ENCODE measurements at places on chromosomes 2 and 18.

DNA sequence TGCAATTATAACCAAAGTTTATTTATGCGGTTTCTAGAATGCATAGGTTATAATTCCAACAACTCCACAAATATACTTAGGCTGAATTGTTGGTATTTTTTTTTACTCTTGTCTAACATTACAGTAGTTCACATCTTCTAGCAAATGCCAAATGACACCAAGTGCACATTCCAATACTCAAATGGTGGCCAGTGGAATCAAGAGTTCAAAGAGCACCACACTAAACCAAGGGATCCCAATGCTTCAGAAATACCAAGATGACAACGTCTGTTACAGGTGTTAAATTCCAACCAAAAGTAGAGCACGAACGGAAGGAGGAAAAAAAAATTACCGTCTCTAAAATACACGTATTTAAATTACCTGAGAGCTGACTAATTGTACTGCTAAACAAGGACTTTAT, 136.2 kb downstream of the TMEM247 start:
- no peak for DNase-seq

GRCh38 chr18:44750774-44751173, 70.1 kb downstream of the SETBP1 start:
- no peak for DNase-seq

DNA sequence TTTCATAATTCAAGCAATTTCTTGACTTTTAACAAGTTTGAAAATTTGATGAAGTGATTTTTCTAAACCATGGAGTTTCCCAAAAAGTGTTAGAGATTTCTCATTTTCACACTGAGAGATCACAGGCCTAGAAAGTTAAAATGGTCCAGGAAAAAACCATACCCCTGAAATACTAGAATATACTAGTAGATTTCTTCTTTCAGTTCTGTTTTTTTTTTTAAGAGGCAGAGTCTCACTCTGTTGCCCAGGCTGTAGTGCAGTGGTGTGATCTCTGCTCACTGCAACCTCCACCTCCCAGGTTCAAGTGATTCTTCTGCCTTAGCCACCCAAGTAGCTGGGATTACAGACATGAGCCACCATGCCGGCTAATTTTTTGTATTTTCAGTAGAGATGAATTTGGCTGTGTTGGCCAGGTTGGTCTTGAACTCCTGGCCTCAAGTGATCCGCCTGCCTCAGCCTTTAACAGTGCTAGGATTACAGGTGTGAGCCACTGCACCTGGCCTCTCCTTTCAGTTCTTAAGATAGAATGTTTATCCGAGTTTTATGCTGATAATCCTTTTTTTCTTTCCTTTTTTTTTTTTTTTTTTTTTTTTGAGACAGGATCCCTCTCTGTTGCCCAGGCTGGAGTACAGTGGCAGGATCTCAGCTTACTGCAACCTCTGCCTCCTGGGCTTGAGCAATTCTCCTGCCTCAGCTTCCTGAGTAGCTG, 14.4 kb downstream of the MTHFD2 start:
- DNase-seq: no peak

DNA sequence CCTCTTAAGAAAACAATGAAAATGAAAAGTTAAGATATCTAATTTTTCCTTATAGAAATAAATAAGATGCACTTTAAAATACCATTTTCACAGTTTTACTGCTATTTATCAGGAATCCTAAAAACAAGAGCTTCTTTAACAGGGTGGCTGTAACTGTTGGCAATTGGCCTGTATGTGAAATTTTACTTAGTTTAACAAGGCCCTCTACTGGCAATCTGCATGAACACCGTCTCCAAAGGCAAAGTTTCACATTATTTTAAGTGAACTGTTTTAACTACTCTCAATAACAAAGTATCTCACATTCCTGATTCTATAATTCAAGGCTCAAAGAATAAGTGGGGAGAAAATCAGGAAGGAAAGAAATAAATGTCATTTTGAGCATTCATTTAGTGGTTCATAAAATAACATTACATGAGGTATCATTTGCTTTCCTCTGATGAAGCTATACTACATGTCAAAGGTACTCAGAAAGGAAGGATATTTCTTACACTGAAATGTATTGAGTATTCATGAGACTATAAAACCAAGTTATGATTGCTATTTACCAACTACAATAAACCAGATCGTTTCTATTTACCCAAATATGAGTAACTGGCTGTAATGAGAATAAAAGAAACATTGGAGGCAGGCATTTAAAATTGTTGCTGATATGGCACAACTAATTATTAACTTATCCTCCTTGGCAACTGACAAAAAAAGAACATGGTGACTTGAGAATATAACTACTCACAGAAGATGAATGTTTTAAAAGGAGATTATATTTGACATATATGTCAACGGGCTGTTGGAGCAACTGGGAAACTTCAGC, 7.0 kb downstream of the NCKAP5 start:
- peak; percentile 29 for DNase-seq

DNA sequence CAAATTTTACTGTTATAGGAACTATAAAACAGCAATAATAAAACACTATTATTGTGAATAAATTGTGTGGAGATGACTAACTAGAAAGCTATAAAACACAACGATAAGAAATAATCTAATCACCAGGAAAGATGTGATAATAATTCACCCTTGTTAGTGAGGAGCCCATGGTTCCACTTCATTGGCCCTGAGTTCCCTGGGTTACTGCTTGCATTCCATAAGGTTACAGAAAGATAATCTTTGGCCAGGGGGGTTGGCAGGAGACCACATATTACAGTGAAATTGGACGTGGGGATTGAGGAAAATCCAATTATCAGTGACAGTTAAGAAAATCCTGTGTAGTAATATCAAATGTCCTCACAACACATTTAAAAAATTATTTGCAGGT, 2.5 kb upstream of the CPO start:
- no peak for DNase-seq

DNA sequence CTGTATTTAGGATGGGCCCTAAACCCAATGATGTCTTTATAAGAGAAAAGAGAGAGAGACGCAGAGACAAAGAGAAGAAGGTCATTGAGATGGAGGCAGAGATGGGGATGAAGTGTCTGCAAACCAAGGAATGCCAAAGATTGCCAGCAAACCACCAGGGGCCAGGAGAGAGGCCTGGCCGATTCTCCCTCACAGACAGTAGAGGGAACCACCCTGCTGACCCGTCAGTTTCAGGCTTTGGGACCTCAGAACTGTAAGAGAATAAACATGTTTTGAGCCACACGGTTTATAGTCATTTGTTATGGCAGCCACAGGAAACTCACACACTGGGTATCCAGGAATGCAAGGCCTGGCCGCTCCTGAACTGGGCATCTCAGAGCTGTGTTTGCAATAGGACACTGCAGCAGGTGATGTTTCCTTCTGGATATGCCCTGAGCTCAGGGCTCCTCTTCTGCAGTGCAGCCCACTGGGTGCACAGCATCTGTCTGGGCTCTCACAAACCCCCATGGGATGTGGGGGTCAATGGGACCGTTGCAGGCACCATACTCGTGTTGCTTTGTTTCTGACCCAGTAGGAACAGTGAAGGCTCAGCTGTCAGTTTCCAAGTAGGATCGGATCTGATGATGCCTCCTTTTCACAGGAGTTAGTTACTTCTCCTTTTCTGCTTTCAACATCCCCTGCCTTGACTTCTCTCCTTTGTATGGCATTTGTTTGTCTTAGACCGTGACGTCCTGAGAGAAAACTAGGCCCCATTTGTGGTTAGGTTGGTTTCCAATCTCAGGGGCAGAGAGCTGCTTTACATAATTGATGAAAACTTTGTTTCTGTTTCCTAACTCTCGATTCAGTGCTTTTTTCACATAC, 20.8 kb downstream of the PTPN18 start:
- no peak for DNase-seq

- no peak for DNase-seq
Measured at GRCh38 chr2:190094316-190094871, 31.9 kb upstream of the MSTN start.

DNA sequence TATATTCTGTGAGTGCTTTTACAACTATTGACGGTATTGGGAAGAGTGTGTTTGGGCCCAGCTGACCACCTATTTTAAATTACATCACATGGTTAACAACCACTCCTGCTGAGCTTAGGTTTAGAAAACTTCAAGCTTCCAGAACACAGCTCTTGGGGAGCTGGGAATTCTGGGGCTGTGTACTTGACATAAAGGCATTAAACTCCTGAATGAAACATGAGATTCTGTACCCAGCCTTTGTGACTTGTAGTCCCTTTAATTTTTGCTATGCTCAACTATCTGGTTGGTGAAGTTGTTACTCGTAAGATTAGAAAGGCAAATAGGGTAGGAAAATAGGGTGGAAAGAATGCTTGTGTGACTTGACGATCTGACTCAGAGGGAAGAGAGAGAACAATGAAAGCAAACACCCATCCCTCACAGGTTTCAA, 66.9 kb downstream of the LTBP1 start:
- no peak for DNase-seq

- no peak for DNase-seq
Measured at GRCh38 chr2:180307096-180307495, 300.0 kb upstream of the CWC22 start.

GRCh38 chr18:49728542-49728941, 84.8 kb downstream of the ACAA2 start:
- DNase-seq: no peak

DNA sequence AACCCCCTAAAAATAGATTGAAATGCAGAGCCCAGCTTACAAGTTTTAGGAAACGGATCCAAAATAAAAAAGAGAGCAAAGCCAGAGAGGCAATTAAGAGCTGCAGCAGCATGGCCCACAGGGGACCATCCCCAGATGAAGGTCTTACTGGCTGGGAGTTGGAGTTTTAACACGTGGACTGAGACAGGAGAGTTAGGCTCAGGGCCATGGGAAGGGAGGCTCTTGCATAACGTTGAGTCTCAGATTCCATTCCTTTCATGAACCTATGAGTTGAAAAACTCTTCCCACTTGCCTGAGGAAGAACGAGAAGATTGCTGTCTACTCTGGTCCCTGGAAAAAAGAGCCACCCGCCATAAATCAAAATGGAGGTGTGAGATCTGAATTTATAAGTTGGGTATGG, 101.8 kb upstream of the NDUFV2 start:
- DNase-seq: no peak

- DNase-seq: no peak
Measured at GRCh38 chr2:211822686-211823335, 715.8 kb downstream of the ERBB4 start.

- no peak for DNase-seq
Measured at GRCh38 chr2:156803243-156803642, 367.1 kb downstream of the GPD2 start.

GRCh38 chr2:171728989-171729951, 42.0 kb downstream of the DYNC1I2 start:
- DNase-seq: no peak

GRCh38 chr2:175929850-175930249, 72.2 kb downstream of the LNPK start:
- DNase-seq: no peak

DNA sequence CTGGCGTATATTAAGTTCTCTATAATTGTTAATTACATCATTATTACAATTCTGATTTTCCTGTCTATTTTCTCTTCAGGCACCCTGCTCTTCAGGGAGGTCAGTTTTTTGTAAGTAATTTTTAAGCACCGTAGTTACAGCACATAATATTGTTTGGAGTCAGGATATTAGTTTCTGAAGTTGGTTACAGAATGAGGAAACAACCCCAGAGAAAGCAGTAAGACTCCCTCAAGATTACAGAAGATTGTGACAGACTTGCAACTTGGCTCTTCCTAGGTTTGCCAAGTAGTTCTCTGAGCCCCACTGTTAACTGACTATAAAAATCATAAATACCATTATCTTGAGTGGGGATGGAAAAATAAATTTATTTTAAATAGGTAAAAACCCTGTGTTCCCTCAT, 921 bp downstream of the RPE start:
- DNase-seq: no peak

GRCh38 chr2:210363876-210364275, 48.9 kb upstream of the MYL1 start:
- no peak for DNase-seq

- peak; percentile 94 for DNase-seq
Measured at GRCh38 chr18:50374753-50375391, at the start of gene SKA1. Gene SKA1, plus strand, starts transcription at chr18:50375046. Its CDS starts 785 bp downstream, at chr18:50375831.

- no peak for DNase-seq
Measured at GRCh38 chr2:82667491-82667890, 1791.6 kb downstream of the SUCLG1 start.

DNA sequence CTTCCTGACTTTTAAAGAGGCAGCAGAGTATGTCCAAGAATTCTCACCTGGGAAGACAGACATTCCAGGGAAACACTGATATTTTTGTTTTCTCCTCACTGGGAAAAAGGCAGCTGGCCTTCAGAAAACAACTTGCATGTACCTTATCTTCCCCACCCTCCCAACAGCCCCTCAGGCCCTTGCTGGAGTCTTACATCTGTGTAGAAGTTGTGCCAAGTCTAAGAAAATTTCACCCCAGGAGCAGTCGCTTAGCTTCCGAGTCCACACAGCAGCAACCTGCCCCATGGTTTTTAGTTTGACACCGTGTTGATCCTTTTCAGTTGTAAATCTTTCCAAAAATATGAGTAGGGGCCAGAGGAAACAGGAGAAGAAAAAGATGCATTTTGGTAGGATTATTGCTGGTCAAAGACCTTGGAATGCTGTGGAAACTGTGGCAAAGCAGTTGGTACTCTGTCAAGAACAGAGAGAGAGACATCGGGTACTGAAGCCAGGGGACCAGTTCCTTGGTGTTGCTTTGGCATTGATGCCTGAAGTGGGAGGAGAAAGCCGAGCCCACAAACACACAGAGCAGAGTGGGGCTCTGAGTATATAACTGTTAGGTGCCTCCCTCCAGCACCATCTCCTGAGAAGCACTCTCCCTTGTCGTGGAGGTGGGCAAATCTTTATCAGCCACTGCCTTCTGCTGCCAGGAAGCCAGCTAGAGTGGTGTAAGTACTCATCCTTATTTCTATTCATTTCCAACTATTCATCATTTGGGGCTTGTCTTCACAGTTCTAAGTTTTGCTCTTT, at the start of gene SLC14A1:
Gene SLC14A1 (plus strand): TSS at position 615 of the 789 bp plus-strand sequence. CDS start 6,140 bp downstream, outside the sequence.
- no peak for DNase-seq

GRCh38 chr2:217331523-217332416, 471.9 kb upstream of the TNP1 start:
- peak; percentile 11 for DNase-seq

- peak; percentile 38 for DNase-seq
Measured at GRCh38 chr2:169361706-169362117, 622 bp downstream of the LRP2 start.

DNA sequence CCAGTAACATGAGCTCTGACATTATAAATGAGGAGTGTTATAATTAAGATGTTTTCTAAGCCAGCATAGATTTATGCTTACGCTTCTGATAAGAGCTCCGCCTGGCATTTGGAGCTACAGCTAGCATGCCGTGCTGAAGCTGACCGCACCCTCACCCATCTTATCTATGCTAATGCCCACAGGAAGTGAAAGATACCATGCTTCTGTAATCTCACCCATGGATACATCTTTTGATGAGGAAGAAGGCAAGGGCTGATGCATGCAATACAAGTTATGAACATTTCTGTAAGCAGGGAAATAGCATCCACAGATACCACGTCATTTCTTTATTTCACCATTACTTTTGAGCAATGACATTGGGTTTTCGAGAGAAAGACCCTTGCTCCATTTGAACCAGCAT, 82.3 kb downstream of the ARL4C start:
- DNase-seq: no peak

Data from neuronal stem cell (in vitro differentiated cells).